Astrocyte (in vitro differentiated cells and primary cell): ENCODE measurements at places on chromosomes 1 and 21.

DNA sequence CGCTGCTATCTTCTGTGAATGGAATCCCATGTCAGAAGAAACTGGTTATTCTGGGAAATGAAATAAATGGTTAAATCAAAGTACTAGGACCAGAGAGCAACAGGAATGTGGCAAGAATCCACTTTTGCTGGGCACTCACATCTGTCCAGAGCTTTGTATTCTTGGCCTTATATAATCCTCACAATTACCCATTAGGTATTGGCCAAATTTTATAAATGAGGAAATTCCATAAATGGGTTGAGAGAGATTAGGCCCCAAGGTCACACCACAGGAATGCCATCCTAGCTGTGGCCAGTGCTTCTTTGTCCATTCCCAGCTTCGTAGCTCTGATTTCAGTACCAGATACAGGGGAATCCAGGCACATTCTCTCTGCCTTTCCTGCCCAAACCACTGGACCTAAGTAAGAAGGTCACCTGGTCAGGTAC, 76.1 kb upstream of the HOOK1 start:
- DNase-seq = peak; percentile 87

GRCh38 chr1:12478612-12478985, 139.4 kb downstream of the DHRS3 start:
- no peak for DNase-seq

DNA sequence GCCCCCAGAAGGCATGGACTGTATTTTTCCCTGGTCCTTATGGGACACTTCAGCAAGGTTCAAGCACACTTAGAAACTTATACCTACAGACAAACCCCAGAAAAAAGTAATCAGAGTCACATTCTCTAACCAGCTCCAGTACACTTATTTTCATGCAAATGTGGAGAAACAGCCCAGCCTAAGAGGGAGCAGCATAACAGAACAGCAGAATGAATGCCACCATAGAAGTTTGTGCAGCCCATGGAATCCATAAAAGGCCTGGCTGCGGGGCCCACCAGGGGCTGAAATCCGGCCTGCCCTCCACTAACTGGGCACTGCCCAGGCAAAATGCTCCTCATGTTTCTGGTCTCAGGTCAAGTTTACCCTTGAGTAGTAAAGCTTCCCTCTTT, 60.4 kb upstream of the ATP1A1 start:
- no peak for DNase-seq

DNA sequence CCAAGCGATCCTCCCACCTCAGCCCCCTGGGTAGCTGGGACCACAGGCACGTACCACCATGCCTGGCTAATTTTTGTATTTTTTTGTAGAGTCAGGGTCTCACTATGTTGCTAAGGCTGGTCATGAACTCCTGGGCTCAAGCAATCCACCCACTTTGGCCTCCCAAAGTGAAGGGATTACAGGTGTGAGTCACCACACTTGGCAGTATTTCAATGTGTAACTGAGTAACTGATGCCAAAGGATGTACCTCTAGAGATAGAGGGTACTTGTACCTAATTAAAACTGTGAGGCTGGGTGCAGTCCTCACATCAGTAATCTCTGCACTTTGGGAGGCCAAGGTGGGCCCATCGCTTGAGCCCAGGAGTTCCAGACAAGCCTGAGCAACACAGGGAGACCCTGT, 258.7 kb upstream of the DMRTA2 start:
- no peak for DNase-seq
